ENCODE measurements at places on chromosomes 5 and 9.
A peak's percentile ranks its signal among the peaks of the same experiment; 100 is the strongest.

DNA sequence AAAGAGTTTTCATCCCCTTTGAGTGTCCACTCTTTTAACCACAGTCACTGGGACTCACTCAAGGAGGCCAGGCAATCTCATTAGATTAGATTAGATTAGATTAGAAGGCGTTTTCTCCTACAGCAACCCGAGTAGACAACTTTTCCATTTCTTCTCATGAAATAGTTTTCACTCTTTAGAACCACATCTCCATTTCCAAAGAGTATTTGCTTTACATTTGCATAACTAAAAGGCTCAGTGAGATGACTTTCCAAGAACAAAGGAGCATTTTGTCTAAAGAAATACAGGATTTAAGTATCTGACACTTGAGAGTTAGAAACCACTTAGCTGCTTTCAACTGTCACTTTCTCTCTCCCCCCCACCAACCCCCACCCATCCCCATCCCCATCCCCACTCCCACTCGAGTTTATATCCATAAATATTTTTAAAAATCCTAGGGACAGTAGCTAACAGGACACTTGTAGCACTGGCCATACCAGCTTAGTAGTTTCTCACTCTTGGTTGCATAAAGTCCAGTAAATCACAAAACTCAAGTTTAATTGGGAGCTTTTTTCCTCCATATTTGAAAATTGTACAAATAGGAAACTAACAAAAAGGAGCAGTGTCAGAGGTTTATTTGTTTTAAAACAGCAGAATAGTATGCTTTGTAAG is 2202.9 kb upstream of the WWC1 start:
- H3K27me3 ChIP-seq: no peaks in the 10 kb centered on the region
- no peak overlapping the region for H3K27ac ChIP-seq
- no peak for DNase-seq
- H3K4me1 ChIP-seq: no peaks in the 10 kb centered on the region

DNA sequence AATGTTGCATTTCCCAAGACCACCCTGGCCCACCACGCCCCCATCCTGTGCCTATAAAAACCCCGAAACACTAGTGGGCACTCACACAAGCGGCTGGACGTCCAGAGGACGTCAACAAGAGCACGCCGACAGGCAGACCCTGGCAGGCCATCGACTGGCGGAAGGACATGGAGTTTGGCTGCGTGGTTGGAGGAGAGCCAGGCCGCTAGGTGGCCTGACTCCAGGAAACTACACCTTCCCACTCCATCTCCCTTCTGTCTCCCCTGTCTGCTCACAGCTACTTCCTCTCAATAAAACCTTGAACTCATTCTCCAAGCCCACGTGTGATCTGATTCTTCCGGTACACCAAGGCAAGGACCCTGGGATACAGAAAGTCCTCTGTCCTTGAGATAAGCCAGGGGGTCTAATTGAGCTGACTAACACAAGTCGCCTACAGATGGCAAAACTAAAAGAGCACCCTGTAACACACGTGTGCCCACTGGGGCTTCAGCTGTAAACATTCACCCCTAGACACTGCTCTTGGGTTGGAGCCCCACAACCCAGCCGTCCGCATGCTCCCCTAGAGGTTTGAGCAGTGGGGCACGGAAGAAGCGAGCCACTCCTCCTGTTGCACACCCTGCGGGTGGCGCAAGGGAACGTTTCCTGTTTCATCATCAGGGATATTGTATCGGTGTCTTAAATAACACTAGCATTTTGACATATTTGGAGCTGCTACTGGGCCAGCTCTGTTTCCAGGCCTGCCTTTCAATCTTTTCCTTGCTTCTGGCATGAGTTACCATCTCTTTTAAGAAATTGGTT is 54.5 kb upstream of the TAF11L2 start:
- no peaks in the 10 kb centered on the region for H3K27me3 ChIP-seq
- H3K27ac ChIP-seq: no peak overlapping the region
- H3K36me3 ChIP-seq: no peaks in the 10 kb centered on the region
- H3K4me1 ChIP-seq: peaks cover 13% of the 10 kb centered on the region
- no peak for DNase-seq

DNA sequence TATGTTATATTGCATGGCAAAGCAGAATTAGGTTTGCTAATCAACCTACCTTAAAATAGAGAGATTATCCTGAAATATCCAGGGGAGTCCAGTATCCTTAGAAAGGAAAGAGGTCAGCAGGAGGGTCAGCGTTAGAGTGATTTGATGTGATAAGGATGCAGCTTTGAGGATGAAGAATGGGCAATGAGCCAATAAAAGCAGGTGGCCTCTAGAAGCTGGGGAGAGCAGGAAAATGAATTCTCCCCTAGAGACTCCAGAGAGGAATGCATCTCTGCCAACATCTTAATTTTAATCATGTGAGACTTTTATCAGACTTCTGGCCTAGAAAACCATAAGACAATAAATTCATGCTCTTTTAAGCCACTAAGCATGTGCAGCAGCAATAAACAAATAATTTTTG is 65.7 kb upstream of the SYK start:
- no peaks in the 10 kb centered on the region for H3K36me3 ChIP-seq
- no peak for DNase-seq
- H3K27ac ChIP-seq: no peak overlapping the region
- H3K4me3 ChIP-seq: no peak overlapping the region
- H3K27me3 ChIP-seq: no peaks in the 10 kb centered on the region

DNA sequence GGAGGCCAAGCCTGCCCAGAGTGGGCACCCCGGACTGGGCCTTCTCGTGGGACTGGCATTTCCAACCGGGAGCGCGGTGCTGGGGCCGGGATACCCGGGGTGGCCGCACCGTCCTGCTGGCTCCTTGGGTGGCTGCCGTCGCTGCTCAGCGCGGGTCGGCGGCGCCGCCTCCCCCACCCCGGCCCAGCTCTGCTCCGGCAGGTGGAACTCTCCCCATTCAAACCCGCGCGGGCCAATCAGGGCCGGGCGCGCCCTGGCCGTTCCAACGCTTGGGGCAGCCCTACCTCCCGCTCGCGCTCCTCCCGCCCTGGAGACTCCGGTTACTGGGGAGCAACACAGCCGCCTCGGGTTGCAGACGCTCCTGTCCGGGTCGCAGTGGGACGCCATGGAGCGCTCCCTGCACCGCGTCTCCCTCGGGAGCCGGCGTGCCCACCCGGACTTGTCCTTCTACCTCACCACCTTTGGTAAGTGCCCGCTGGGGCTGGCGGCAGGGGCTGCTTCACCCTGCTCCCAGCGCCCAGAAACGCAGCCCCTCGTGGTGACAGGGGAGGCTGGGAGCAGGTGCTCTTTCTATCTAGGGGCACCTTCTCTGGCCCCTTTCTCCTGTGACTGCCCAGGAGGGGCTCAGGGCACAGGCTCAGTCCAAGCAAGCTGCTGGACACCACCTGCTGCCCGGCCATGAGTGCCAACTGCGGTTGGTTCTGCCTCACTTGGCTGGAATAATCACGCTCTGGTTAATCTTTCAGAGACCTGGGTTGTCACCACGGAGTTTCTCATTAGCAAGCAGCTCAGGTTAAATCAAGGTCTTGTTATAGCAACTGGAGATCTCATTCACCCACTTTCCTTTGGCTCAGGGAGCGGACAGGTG is at the start of gene RGS3:
TSS of gene RGS3 (plus strand) at position 310 of the 868 bp plus-strand sequence. CDS start at position 386, 76 bp downstream.
- peaks cover 14% of the 10 kb centered on the region for H3K4me1 ChIP-seq
- H3K36me3 ChIP-seq: no peaks in the 10 kb centered on the region
- DNase-seq: peak; percentile 86
- H3K27me3 ChIP-seq: no peaks in the 10 kb centered on the region
- H3K27ac ChIP-seq: peak within 1 kb of the TSS; percentile 80

DNA sequence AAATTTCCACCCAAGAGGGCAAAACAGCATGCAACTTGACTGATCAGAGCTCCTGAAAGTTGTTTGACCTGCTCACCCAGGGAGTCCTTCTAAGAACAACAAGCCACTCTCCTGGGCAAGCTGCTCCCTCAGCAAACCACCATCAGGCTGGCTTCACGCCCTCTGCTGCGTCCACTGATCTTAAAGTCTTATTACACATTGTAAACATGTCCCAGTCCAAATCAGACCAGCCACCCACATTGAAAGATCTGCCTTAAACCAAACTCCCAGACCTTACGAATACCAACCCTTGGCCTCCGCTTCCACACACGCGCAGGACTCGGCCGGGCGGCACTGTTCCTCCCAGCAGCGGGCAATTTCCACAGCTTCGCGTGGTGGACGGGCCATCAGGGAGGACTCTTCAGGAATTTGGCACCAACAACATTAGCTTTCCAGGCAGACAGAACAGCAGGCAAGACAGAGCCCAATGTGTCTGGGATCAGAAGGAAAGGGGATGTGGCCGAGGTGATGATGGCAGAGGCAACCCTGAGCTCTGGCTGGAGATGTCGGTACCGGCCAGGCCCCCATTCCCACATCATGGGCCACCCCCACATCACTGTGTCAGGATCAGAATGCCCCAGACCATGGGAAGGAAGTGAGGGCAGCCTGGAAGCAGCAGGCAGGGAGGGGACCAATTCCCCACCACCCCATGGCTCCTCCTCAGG is 56.8 kb downstream of the SEMA4D start:
- H3K36me3 ChIP-seq: no peaks in the 10 kb centered on the region
- H3K4me1 ChIP-seq: peaks cover 16% of the 10 kb centered on the region
- H3K27me3 ChIP-seq: no peaks in the 10 kb centered on the region
- no peak overlapping the region for H3K4me3 ChIP-seq

DNA sequence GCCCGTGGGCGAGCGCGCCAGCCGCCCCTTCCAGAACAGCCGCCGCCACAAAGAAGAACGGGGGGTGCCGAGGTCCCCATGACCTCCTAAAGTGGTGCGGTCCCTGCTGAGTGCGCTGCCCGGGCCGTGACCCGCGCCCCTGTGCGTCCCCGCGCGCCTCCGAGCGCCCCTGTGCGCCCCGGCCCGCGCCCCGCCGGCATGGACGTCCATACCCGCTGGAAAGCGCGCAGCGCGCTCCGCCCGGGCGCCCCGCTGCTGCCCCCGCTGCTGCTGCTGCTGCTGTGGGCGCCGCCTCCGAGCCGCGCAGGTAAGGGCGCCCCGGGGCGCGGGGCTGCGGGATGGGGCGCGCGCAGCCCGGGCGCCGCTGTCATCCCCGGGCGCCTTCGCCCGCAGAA is 384 bp downstream of the COL5A1 start:
- DNase-seq: no peak
- H3K27ac ChIP-seq: peak overlapping the region; percentile 92
- no peaks in the 10 kb centered on the region for H3K36me3 ChIP-seq
- H3K4me1 ChIP-seq: peaks cover 35% of the 10 kb centered on the region

DNA sequence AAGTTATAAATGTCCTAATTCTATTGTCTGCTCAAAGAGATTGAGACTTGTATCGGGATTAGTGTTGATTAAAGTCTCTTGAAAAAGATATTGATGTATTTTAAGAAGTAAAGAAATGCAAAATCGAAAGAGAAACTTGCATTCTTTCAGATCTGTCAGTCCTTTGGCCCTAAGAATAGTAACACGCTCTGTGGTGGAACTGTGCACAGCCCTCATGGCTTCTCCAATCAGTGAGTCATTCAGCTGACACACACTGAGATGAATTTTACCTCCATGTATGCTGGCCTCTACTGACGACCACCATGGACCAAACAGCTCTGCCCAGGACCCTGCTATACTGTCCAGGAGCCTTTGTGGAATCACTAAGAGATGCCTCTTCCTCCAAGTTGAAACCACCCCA is 232.4 kb downstream of the ESM1 start:
- peak; percentile 16 for DNase-seq
- H3K27ac ChIP-seq: no peak overlapping the region
- H3K4me1 ChIP-seq: no peaks in the 10 kb centered on the region
- H3K36me3 ChIP-seq: no peaks in the 10 kb centered on the region
- H3K4me3 ChIP-seq: no peak overlapping the region

DNA sequence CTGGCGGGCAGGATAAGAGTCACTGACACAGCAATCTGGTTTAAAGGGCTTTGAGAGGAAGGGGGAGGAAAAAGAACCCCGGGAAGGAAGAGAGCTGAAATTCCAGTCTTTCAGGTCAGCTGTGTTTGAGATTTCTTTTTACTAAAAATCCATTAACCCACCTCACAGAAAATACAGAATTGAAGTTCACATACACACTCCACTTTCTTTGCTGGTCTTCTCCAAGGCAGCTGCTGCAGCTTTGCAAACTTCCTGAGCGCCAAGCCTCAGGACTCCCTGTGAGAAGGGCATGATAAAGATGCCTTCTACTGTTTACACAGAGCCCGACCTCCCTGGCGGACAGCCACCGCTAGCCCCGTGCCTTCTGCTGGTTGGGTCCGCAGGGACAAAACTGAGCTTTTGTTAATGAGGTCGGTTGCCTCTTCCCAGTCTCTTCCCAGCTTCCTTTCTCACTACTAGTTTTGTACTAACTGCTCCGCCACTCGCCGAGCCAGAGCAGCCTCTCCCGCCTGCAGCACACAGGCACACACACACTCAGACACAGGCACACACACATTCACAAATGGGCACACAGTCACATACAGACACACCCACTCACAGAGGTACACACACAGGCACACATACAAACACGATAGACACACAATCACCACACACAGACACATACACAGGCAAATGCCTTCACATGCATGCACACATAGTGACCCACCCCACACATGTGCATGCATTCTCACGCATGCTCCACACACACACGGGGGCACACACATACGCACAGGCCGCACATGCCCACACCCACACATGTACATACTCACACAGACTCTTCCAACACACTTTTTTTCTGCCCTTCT is at the start of gene FREM1:
TSS of gene FREM1 (minus strand) at position 468 of the 845 bp plus-strand sequence. CDS start 41,451 bp downstream, outside the sequence.
- H3K4me1 ChIP-seq: no peaks in the 10 kb centered on the region
- no peaks in the 10 kb centered on the region for H3K27me3 ChIP-seq
- no peaks in the 10 kb centered on the region for H3K36me3 ChIP-seq
- DNase-seq: peak; percentile 32

DNA sequence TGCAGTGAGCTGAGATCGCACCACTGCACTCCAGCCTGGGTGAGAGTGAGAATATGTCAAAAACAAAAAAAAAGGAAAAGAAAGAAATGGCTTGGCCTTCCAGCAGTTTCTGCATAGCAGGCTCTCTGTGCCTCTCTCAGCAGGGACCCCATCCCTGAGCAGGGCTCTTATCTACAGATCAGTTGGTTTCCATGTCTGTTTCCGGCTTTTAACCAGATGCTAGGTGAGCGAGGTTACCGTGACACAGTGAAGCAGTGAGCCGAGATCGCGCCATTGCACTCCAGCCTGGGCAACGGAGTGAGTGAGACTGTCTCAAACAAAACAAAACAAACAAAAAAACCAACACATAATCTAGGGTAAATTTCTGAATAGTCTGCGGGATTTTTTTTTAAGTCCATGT is 51.4 kb downstream of the COL5A1 start:
- H3K4me1 ChIP-seq: peaks cover 4% of the 10 kb centered on the region
- no peak overlapping the region for H3K4me3 ChIP-seq
- no peaks in the 10 kb centered on the region for H3K36me3 ChIP-seq
- no peak for DNase-seq
- H3K27ac ChIP-seq: no peak overlapping the region
- H3K27me3 ChIP-seq: no peaks in the 10 kb centered on the region

- H3K4me1 ChIP-seq: no peaks in the 10 kb centered on the region
- no peak overlapping the region for H3K27ac ChIP-seq
- H3K36me3 ChIP-seq: no peaks in the 10 kb centered on the region
- no peak for DNase-seq
- H3K27me3 ChIP-seq: no peaks in the 10 kb centered on the region
- no peak overlapping the region for H3K4me3 ChIP-seq
Measured at GRCh38 chr5:111584651-111585050, 72.3 kb upstream of the STARD4 start.

All from transverse colon (tissue), 4 donors.